ENCODE measurements at places on chromosomes 12 and 14.

GRCh38 chr12:55719371-55719770 is 822 bp upstream of the RDH5 start:
- no peak for DNase-seq

GRCh38 chr14:50726372-50727107 is 58.4 kb upstream of the SAV1 start:
- peak; percentile 10 for DNase-seq

DNA sequence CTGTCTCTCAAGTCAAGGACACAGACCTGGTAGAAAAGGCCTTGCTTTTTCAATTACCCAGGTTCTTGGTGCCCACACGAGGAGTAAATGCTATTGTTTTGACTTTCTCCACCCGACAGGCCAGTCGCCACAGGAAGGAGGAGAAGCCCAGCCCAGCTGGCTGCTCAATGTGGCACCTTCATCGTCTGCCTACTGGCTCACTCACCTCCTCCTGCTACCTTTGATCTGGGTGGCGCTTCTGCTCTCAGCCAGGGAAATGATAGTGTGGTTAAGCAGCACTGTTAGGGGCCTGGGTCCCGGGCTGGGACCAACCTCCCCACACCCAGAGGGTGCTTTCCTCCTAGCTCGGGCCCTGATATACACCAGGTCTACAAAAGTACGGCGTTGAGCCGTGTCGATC is 75.0 kb upstream of the FZD10 start:
- DNase-seq: no peak

- DNase-seq: no peak
Observed at GRCh38 chr12:26396402-26396801, 201.0 kb downstream of the SSPN start.

- no peak for DNase-seq
Observed at GRCh38 chr12:13208533-13209435, 12.3 kb downstream of the EMP1 start.

GRCh38 chr12:52969828-52970569 is 21.1 kb downstream of the KRT18 start:
- no peak for DNase-seq

DNA sequence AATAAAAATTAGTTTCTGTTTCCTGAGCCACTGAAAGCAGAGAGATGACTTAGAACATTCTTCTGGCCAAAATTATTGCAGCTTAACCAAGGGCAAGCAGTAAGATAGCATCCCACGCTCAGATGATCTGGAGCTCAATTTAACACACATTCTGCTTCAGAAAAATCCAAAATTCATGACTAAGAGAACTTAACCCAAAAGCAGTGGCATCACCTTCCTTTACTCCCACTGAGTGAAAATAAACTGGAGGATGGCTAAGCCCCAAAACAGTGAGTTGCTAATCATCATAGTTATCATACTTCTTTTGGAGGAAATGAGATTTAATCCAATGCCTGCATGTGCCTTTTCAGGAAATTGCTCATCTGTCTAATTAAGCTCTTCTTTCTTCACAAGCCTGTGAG is 195.4 kb downstream of the DUSP6 start:
- DNase-seq: no peak

GRCh38 chr12:114266536-114266935 is 139.4 kb downstream of the TBX5 start:
- DNase-seq: no peak

DNA sequence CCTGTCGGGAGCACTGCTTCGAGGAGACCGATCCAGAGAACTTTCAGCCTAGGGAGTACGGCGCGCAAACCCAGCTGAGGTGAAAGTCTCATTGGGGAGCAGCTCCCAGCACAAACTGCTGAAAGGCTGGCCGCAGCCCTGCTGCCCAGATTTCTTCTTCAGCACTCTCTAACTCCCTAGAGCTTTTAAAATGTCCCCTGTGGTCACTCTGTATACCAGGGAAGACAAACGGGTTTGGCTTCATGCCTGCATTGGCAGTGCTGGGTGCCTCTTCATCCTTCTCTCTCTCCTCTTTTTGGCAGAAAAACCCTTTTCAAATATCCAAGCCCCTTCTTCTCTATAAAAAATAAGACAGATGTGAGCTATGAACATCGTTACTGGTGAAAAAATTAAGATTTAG is 34.9 kb downstream of the BBS10 start:
- no peak for DNase-seq

Measured in stimulated activated CD4-positive, alpha-beta T cell treated with anti-CD3 and anti-CD28 coated beads, Interleukin-15, amount 100 ng/mL, for 48 hours (primary cell).